ENCODE measurements at places on chromosomes 5 and 9.

GRCh38 chr5:95113489-95113888 is 171.4 kb downstream of the MCTP1 start:
- no peak for DNase-seq

DNA sequence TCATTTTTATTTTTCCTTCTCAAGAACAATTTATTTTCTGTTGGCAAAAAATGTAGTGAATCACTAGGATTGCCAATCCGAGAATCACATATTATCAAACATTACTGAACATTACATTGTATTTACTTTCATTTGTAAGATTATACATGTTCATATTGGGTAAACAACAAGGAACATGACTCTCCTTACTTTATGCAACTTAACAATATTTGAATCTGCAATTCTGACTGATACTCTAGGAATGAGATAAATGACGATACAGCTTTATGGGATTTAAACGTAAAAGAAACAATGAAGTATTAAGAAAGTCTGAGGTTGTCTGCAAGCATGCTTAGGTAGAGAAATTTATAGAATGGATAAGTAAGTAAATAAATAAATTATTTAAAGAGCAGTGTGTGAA is 2302.9 kb downstream of the MAT2B start:
- DNase-seq: no peak

DNA sequence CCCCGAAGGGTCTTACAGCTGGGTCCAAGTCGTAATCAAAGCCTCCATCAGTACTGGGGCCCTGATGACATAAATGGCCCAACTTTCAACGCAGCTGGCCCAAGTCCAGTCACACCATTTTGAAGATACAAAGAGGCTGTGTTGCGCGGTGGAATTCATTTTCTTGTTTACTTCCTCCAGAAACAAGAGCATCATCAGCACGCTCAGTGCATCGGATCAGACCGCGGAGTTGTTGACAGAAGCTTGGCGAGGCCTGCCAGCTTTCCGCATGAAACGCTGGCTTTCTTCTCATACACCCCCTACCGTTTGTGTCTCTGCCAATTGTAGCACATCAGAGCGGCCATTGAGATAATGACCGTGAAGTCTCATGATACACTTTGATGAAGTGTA is 101.7 kb upstream of the SPATA31D4 start:
- no peak for DNase-seq

DNA sequence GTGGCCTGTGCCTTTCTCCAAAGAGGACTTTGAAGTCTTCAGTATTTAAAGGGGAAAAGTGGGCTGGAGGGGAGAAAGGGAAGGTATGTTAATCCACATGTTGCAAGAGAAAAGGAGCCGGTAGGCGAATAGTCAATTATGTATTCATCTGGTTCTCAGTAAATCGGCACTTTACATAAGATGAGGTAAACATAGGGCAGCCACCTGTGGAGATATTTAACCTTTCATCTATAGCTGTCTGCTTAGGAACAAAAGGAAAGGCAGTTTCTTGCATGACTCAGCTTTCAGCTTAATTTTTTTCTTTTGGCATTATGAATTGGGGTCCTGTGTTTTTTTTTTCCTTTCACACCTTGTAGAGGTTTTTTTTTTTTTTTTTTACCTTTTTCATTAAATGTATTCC is 42.2 kb downstream of the FGD3 start:
- no peak for DNase-seq

- no peak for DNase-seq
Observed at GRCh38 chr9:28922891-28923290, 1349.6 kb upstream of the C9orf72 start.

- peak; percentile 52 for DNase-seq
Observed at GRCh38 chr9:133726401-133727276, 11.5 kb downstream of the SARDH start.

GRCh38 chr5:96978812-96979449 is 43.1 kb downstream of the LNPEP start:
- no peak for DNase-seq

- DNase-seq: no peak
Observed at GRCh38 chr5:104456122-104456521, 893.5 kb upstream of the NUDT12 start.

DNA sequence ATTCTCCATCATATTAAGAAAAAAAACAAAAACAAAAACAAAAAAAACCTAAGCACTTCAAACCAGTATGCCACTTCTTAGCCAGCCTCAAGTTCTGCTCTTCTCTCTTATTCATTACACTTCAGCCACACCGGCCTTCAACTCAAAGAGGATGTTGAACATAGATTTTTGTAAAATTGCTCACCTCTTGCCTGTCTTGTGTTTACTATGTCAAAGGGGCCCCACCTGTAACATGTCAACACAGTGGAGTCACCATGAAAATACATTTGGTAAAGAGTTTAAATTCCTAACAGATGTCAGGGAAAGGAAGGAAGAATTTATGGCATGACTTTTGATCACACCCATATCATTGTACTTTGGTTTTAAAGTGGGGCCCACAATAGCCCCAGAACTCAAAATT is 121.1 kb upstream of the GHR start:
- DNase-seq: no peak

DNA sequence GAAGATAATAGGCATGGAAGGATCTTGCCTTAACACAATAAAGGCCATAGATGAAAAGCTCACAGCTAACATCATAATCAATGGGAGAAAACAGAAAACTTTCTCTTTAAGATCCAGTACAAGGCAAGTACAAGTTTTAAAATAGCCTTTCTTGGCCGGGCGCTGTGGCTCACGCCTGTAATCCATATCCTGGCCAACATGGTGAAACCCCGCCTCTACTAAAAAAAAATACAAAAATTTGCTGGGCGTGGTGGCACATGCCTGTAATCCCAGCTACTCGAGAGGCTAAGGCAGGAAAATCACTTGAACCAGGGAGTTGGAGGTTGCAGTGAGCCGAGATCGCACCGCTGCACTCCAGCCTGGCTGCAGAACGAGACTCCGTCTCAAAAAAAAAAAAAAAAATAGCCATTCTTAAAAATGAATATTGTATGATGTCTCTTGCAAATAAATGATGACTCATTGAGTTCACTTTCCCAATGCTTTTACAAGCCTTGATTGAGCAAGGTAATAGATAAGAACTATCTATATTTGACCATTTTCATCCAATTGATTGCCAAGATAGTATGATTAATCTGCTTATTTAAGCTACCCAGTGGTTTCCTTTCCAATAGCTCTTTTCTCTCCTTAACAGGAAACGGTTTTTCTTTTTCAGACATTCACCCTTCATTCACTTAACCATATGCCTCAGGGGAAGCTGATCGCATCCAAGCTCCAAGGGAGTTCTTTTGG is 15.8 kb downstream of the CCDC152 start:
- no peak for DNase-seq

- no peak for DNase-seq
Observed at GRCh38 chr5:155274484-155274883, 260.9 kb downstream of the KIF4B start.

DNA sequence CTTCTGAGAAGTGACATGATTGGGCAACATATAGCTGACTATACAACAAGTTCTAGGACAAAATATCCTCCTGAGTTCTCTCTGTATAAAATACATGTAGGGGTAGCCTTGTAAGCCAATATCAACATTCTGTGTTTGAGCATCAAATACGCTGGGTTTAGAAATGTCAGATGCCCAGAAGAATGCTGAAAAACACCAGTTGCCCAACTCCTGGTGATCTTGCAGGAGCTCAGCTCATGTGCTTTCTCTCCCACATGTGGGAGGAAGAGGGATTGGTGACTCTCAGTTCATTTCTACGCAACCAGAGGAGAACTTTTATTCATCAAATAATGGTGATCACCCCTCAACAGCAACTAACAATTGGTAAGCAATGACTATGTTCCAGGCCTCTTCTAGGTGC is 810.9 kb upstream of the ACO1 start:
- no peak for DNase-seq

DNA sequence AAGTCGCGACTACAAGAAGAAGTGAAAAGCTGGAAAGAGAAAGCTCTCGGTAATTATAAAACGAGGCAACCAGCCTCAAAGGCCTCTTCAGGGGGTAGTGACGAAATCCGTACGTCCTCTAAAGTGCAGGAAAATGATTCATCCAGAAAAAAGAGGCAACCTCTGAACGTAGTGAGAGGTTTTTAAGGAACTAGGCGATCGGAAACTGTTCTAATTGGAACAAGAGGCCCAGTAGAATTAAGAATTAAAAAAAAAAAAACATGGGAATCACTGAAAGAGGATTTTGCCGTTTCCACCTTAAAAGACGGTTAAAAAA is 1.0 kb downstream of the CSNK1A1 start:
- no peak for DNase-seq

DNA sequence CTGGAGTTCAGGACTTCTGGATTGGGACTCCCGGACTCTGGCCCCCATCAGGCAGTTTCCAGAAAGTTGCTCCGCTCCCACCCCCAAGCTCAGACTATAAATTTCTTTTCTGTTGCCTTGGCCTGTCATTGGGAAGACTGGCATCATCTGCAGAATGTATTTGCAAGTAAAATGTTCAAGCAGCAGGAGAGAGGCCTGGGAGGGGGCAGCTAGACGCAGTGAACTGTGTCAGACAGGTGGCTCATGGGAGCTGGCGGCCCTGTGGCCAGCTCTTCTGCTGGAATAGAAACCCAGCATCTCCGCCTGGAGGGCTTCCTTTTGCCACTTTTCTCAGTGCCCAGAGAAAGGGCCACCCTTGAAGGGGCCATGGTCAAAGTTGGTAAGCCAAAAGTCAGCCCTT is 16.0 kb downstream of the INSYN2B start:
- no peak for DNase-seq

DNA sequence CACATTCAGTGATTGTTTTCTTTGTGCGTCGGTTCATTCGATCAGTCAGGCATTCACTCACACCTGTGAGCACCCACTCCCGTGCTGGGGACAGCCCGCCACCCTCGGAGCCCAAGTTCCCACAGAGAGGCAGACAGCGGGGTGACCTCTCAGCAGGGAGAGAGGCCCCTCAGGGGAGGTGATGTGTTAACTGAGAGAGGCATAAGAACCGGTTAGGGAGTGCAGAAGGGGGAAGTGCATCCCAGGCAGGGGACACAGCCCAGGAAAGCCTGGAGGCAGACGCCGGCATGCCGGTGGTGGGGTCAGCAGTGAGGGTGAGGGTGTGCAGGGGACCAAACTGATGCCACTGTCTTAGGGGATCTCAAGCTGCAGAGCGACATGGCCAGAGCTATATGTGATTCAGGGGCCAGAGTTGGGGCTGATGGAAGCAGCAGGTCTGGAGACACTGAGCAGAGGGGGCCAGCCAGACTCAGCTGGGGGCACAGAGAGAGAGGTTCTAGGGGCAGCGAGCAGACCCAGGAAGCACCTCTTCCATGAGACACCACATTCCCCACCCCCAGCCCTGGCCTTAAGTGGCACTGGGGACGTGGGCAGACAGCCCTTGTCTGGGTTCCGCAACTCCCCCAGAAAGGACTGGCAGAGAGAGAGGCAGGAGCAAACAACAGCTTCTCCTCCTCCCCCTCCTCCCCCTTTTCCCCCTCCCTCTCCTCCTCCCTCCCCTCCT is 35.9 kb downstream of the HK3 start:
- DNase-seq: no peak

DNA sequence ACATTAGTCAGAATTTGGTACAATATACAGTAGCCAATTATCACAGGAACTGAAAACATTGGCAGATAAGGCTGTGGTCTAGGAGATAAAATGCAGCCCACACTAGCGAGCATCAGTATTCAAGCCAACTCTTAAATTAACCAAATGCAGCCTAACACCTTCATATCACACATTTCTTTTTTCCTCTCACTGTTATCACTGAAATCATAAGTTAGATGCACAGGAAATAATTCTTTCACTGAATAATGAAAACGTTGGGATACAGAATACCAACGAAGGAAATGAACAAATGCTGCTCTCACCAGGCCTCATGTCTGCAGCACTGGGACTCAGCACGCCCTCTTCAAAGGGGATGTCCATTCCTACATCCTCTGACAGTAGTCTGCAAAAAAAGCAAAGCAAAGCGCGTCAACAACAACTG is 109.1 kb upstream of the PCA3 start:
- no peak for DNase-seq

GRCh38 chr5:151722546-151722945 is 35.8 kb upstream of the SPARC start:
- no peak for DNase-seq

DNA sequence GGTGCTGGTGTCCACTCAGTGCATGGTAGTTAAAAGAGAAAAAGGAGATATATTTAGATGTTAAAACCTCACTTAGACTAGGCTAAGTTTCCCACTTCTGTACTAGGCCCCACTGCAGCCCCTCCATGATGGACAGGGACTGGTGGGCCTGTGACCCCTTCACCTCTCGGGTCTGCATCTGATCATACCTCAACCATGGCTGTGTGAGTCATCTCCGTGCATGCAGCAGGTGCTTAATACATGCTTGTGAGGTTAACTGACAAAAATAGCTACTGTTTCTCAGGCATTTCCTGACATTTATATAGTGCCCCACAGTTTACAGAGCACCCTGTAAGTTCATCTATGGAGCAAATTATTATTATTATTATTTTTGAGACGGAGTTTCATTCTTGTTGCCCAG is 8.4 kb upstream of the URM1 start:
- DNase-seq: no peak

DNA sequence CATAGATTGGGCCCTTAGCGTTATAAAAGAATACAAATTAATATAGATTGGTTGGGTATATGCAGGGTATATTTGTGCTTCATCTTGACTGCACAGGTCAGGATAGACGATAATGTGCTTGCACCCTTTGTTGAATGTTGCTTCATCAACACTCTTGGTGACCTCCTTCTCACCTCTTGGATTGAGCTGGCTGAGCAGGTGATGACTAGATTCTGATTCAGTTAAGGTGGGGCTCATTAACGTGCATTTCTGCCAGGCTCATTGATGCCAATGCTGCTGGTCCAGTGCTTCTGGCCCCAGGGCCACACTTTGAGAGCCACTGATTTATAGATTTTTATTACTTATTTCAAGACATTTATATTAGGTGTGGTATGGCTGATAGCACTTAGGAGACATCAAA is 27.7 kb downstream of the PCSK5 start:
- DNase-seq: no peak

GRCh38 chr9:11023201-11023600 is 410.4 kb upstream of the PTPRD start:
- no peak for DNase-seq

GRCh38 chr5:67215519-67216471 is 19.2 kb upstream of the CD180 start:
- peak; percentile 91 for DNase-seq

DNA sequence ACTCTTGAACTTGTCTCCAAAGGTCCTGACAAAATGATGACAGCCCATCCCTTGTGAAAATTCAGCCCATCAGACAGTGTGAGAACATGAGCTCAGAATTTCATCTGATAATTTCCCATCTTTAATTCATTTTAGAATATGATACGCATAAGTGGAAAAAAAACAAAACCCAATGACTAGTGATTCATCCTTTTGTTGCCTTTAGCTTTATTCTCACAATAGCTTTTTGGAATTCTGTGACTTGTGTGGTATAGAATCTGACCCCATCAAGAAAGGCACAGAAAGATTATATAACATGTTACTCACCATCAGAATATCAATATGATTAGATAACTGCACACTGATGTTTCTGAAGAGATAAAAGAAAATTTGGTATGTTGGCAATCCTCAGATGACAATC is 16.1 kb upstream of the TMED7 start:
- no peak for DNase-seq

- DNase-seq: no peak
Observed at GRCh38 chr5:23506329-23507236, 826 bp upstream of the PRDM9 start.

Data from CD4-positive, alpha-beta T cell treated with Interleukin-15 for 1 hour (primary cell).